ENCODE measurements at places on chromosomes 6 and 20.
A peak's percentile ranks its signal among the peaks of the same experiment; 100 is the strongest.

DNA sequence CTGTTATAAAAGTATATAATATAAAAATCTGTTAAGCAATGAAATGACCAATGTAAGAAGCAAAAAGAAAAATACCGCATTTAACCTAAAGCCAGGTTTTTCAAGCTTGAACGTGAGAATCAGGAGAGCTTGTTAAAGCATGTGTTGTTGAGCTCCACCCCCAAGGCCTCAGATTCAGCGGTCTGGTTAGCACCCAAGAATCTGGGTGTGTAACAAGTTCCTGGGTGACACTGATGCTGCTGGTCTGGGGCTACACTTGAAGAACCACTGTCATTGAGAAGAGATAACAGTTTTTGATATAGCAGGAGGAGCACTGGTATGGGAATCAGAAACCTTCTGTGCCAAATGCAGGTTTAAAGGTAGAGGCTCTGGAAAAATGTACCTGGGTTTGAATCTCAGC lies 154.0 kb downstream of the ID4 start:
- DNase-seq, result no peak

GRCh38 chr6:148760258-148760534 lies 13.4 kb downstream of the UST start:
- DNase-seq, result no peak

DNA sequence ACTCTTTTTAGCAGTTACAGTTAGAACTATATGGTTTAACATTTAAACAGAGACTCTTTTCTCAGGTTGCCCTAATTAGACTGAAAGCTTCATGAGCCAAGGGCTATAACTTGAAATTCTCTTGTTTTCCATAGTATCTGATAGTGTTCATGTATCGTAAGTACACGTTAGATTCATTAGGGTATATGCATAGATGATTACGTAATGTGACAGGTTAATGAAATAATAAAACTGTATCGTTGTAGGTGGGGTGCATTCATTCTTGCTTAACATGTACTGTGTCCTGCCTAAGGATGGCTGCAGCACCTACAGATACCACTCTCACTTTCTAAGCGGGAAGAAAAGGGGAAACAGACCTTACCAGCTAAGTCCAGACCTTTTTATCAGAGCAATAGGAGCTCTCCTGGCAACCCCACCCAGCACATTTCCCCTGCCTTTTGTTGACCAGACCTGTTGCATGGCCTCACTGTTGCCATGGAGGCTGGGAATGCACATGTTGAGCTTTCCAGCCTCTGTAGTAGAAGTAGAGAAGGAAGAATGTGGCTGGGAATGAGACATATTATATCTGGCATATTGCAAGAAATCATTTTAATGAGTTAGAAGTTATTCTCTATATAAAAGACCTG lies 83.0 kb downstream of the MAP3K4 start:
- no peak for DNase-seq

- DNase-seq, result no peak
Measured at GRCh38 chr20:23659989-23660837, 22.5 kb upstream of the CST3 start.

- DNase-seq, result no peak
Measured at GRCh38 chr20:23166563-23166962, 80.4 kb upstream of the CD93 start.

DNA sequence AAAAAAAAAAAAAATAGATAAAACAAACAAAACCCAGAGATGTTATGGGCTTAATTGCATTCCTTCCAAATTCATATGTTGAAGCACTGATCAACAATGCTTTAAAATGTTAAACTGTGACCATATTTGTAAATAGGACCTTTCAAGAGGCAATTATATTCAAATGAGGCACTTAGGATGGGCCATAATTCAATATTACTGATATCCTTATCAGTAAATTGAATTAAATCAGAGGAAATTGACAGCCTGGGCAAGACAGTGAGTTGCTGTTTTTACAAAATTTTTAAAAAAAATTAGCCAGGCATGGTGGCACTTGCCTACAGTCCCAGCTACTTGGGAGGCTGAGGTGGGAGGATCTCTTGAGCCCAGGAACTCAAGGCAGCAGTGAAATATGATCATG lies 364.1 kb downstream of the GJA1 start:
- no peak for DNase-seq

DNA sequence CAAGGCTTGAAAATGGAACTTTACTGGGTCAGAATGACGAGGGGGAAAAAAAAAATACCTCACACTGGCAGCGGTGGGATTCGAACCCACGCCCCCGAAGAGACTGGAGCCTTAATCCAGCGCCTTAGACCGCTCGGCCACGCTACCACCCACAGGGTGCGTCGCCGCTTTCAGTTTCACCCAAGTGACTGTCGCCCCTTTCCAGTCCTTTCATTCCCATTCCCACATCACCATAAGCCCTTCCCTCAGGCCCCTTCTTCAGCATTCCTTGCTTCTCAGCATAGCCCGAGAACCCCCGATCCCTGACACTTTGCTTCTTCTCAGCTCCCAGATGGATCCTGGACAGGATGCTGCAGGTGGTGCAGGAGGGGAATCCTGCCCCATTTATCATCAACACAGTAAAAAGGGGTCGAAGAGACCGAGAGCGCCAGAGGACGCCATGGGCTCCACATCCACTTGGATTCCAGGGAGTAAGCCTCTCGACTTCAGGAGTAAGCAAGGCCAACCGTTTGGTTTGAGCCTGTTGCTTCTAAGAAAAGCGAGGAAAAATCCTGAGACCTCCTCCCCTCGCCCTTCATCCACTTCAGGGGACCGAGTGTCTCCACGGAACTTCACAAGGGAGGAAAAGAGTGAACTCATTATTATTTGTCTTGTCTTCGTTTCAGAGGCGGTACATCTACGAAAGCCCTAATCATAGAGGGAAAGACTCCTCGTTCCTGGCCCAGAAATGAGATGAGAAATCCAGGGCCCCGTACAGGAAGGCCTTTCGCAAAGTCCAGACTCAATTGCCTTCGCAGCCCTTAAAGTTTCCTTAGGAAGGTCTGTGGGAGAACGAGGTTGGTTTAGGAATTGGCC lies 20.0 kb upstream of the TRIM27 start:
- DNase-seq, result peak; percentile 86

DNA sequence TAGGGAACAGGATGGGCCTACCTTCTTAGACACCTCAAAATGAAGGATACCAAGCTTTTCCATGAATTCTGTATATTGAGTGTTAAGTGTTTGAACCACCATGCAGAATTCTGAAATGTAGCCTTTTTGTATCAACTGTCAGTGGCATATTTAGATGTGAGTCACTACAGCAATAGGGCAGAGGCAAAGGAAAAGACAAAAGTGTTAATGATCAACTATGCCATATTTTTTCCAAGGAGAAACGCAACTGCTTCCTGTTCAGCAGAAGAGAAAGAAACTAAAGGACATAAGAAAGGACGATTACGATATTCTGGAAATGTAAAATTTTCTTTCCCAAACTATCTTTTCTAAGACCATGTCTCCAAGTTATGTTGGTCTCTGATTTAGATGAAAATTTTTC lies 104.6 kb upstream of the RSPO3 start:
- DNase-seq, result no peak

GRCh38 chr20:53556267-53556897 lies 37.3 kb downstream of the ZNF217 start:
- DNase-seq, result no peak

- no peak for DNase-seq
Measured at GRCh38 chr20:50592282-50593004, 82.3 kb downstream of the PTPN1 start.

- no peak for DNase-seq
Measured at GRCh38 chr20:7930343-7930742, 9.9 kb downstream of the HAO1 start.

GRCh38 chr20:48733296-48733790 lies 94.5 kb downstream of the PREX1 start:
- no peak for DNase-seq

- no peak for DNase-seq
Measured at GRCh38 chr6:160398674-160399271, 50.6 kb downstream of the SLC22A3 start.

- no peak for DNase-seq
Measured at GRCh38 chr20:17634661-17635331, 47.2 kb downstream of the RRBP1 start.

DNA sequence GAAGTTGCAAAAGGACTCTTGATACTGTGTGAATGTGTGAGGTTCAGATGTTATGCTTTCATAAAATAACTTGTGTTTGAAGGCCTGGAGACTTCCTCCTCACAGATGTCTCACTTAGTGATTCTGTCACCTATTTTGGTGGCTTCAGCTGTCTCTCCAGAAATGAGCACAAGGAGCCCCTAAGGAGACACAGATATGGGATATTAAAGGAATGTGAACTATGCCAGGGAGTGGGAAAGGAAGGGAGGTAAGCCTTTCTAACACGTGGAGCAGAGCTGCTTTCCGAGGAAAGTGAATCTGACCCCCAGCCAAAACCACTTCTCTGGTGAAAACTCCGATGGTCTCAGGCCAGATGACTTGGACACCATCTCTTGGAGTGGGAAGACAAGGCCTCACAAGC lies 10.5 kb upstream of the FOXO3 start:
- no peak for DNase-seq

DNA sequence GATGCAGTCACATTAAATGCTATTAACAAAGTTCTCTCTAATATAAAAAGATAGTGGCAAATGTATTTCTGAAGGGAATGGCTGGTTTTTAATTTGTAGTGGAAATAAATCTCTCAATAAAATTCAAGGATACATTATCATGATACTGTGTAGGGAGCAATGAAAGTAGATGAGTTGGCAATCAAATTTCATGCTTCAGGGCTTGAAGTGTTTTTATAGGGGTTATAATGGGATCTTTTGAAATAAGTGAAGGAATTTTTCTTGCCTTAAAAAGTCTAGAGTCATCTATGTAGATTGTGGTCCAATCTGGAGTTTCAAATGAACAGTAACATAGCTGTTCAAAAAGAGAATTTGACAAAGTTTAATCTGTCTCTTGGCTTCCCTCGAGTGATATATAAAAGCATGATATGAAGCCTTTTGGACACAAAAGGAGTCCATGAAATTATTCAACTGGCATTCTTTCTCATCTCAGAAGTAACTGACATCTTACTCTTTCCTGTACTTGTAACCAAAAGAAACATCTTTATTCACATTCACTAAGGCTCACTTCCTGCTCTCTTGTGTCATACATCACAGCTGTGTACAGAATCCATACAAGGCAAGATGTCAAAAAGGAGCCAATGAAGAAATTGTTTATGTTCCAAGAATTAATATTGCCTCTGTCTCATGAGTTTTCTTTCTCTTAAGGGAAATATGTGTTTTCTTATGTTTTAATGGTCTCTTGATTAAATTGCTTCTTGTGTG lies 591.0 kb upstream of the GJE1 start:
- no peak for DNase-seq

DNA sequence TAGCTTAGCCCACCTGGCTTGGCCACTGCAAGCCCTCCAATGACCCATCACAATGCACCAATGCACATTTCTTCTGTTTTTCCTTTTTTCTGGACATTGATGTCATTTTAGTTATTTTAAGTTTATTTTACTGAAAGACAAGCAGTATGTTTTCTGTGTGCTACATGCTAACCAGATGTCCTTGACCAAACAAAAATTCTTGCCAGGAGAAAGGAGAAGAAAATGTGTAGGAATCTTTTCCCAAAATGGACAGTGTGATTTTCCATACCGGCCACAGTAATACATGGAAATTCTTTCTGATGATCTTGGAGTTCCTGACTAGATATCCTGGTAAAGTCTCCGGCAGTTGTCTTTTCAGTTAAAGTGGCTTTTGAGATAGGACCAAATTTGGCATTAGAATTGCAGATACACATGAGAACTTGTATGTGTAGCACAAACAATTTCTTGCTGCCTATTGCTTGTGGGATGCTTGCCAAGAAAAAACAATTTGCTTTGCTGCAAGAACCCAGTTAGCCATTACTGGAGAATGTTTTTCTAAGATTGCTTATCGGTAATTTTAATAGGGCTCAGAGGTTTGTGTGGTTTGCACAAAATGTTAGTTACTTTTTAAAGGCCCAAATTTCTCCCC lies 696.5 kb upstream of the CITED2 start:
- no peak for DNase-seq

- DNase-seq, result no peak
Measured at GRCh38 chr6:75213732-75214131, 7.9 kb upstream of the COL12A1 start.

GRCh38 chr6:18245642-18246041 lies 18.7 kb downstream of the DEK start:
- DNase-seq, result peak; percentile 38

DNA sequence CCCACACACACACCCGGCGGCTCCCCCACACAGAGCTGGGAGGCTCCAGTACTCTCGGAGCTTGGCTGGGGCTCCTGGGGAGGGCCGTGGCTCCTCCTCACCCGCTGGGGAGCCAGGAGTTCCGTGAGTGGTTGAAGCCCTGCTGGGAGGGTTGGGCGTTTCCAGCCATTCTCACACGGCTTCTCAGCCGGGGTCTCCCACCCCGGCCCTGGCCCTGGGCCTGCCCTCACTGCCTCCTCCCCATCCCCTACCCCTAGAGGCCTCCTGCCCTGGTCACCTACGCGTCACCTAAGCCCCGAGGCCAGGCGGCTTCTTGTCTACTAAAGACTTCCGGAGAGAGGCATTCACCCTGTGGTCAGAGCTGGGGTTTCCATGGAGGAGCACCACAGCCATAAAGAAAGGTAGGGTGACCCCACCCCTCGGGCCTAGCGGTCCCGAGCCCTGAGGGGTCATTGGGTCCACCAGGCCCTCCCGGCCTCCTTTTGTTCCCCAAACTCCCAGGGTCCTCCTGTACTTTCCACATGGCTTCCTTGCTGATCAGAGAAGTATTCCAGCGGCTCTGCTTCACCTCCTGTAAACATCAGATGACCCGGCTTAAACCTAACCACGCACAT lies 99.3 kb downstream of the TTLL2 start:
- no peak for DNase-seq

DNA sequence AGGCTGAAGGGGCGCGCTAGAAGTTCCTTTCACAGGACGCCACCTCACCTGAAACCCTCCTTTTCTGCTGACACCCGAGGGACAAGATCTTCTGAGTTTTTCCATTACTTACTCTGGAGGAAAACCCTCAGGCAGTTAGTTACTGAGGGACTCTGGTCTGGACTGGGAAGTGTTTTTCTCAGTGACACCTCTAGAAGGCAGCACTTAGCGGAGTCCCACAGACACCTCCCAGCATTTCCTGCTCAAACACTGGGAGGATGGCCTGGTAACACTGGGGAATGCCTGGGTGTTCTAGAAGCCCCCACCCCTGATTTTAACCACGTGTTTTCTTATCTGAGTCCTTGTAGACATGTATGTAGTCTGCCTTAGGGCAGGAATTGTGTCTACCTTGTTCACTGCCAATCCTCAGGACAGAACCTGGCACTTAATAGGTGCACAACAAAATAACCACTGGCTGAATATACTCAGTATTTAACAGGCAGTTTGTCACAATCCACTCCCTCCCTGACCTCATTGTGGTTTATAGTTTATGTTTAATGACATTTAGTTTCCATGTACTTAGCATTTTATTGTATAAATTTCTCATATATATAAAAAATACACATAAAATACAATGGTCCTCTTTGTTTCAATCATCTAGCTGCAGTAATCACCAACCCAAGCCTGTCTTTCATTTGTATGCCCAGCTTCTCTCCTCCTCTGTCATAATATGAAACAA lies 4.8 kb downstream of the GSTA3 start:
- no peak for DNase-seq

- DNase-seq, result no peak
Measured at GRCh38 chr6:8080362-8081151, 16.4 kb upstream of the BLOC1S5 start.
